Germinal center (tissue), 1 donor: ENCODE measurements at places on chromosomes 13 and 19.

- no peak for DNase-seq
These were observed 35.8 kb downstream of the LATS2 start for GRCh38 chr13:21025539-21025938.

DNA sequence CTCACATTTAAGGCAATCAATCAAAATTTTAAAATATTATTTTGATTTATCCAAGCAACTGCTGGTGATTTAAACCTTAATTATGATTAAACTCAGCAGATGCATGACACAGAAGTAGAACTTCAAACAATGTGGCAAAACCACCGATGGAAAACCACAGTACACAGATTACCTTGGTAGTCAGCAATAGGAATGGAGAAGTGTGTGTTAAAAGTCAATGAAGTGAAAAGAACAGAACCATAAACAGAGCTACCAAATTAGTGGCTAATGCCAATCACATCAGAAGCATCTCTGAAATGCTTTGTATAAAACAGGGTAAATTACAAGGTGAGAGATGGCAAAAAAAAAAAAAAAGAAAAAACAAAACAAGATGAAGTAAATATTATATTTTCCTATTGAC lies 31.2 kb downstream of the KATNAL1 start:
- peak; percentile 65 for DNase-seq

DNA sequence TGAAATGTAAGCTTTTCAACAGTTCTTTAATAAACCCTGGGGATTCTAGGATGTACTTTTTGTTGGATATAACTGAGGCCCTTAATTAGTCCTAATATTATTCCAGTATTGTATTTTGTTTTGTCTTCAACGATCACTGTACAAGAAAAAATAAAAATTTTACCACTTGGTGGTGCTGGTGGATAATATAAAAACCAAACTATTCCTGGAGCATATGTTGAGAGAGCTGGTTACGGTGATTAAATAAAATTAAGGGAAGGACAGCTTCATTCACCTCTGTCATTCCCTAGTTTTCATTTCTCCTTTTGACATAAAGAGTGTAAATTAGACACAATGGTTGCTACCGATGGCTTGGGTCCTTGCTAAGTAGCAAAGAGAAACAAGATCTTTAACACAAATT lies 598.6 kb upstream of the PCDH20 start:
- no peak for DNase-seq

DNA sequence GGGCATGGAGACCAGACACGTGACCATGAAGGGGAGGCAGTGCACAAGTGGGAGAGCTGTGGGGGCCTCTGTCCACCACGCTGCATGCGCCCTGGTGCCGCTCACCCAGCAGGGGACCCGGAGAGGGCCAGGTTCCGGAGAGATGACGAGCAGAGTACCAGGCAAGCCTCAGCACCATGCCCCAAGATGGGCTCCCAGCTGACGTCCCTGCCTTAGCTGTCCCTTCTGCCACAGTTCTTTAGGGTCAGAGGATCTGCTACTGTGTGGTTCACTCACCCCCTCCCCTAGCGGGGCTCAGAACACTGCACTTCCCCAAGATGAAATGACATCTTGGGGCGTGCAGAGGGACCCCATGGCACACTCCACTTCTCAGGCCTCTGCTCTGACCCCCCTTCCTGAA lies 9.6 kb upstream of the PRKD2 start:
- no peak for DNase-seq

GRCh38 chr19:45682908-45683307 lies 8.8 kb downstream of the SNRPD2 start:
- no peak for DNase-seq

GRCh38 chr13:43003010-43003409 lies 11.0 kb upstream of the EPSTI1 start:
- no peak for DNase-seq

GRCh38 chr19:32498648-32499200 lies 82.3 kb upstream of the PDCD5 start:
- no peak for DNase-seq

DNA sequence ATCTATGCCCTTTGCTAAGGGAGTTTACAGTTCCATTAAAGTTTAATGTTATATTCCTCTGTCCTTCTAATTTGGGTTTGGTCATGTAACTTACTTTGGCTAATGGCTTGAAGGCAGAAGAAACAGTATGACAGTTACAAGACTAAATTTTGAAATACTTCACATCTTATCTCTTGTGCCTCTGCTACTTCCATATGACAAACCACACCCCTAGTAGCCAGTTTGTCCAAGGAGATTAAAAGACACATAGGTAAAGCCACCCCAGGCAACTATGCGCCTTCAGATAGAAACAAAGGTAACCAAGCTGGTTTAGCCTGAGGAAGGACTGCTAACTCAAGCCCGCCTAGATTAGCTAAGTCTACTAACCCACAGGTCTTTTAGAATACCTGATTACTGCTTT lies 273.4 kb upstream of the MIR17HG start:
- DNase-seq, result no peak

DNA sequence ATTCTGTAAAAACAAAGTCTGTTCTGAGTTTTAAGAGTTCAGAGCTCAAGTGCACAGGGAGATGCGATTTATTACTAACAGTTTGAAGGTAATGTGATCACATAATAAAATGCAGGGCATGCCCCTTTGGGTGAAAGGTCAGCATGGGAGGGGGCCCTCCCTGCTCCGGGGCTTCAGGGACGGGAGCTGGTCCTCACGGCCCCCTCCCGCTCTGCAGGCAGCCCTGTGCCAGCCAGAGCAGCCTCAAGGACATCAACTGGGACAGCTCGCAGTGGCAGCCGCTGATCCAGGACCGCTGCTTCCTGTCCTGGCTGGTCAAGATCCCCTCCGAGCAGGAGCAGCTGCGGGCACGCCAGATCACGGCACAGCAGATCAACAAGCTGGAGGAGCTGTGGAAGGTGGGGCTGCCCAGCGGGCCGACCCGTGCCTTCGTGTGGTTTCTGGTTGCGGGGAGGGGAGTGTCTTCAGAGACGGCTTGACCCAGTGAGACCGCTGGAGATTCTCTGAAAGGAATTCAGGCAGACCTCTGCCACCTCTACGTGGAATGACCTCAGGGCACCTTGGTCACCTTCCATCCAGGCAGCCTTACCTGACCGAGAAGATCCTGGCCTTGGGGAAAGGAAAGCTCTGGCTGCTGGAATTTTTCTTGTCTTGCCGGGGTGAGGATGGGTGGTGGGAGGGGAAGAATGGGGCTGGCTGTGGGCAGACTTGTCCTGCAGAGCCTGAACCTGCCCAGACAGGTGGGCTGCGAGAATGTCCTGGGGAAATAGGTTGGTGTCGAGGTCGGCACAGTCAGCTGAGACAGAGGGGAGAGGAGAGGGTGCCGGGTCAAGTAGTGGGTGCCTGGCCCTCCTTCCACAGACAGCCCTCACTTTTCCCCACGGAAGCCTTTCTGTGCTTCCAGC lies 19.0 kb downstream of the UPF1 start:
- DNase-seq, result no peak

GRCh38 chr13:112680741-112681360 lies 9.0 kb upstream of the ATP11A start:
- DNase-seq, result no peak

DNA sequence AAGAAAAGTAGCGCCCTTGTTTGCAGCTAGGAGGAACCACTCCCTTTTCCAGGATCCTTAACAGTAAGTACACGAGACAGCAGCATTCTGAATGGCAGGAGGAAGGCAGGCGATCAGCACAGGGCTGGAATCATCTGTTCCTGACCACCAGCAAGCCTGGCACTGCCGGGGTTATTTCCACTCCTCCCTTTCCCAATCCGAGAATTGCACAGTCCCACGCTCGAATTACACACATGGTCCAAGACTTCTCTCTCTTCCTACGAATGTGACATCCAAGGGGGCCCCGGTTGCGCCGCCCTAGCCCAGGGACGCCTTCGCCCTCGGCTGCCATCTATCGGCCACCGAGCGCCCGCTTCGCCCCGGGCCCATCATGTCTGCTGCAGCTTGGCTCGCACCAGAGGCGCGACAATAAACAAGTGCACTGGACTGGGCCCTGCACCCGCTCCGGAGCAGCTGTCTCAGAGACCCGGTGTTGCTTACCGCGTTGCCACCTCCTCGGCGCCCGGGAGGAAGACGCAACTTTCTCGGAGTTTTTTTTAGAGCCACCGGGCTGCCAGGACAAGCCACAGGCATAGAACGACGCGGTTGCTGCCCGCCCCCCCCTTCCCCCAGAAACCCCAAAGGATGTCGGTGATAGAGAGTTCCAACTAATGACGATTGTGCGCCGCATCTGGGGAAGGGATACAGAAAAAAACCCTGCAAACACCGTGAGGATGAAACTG lies at the start of gene SLITRK5:
Gene SLITRK5 (plus strand): TSS at position 341 of the 722 bp plus-strand sequence. CDS start 4,018 bp downstream, outside the sequence.
- peak; percentile 46 for DNase-seq

DNA sequence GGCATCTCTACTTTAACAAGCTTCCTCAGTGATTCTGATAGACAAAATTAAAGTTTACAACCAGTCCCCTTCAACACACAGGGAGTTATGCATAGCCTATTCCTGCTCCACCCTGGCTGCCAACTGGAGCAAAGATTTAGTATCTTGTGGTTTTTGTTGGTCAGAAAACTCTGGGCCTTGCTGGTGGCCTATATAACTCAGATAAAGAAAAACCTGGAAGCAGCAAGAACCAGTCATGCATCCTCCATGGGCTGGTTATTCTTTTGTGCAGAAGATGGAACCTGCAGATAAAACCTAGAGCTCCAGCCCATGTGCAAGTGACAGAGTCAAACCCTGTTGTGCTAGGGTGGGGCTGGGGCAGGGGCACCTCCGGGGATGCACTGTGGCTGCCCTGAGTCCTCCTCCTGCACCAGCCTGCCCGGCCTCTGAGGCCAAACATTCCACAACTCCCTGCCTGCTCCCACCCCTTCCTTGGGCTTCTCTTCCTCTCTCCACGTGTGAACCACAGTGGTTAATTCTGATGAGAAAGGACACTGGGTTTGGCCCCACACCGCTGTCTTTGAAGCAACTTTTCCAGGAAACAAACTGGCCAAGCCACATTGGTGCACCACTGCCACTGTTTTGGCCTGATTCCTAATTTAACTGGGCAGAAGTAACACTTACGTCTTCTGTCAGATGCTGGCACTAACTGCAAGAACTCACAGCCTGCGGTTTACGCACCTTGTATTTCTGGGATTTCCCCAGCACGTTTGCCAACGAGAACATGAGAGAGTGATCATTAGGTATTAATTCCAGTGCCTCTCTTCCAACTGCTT lies 23.3 kb upstream of the GGACT start:
- no peak for DNase-seq

DNA sequence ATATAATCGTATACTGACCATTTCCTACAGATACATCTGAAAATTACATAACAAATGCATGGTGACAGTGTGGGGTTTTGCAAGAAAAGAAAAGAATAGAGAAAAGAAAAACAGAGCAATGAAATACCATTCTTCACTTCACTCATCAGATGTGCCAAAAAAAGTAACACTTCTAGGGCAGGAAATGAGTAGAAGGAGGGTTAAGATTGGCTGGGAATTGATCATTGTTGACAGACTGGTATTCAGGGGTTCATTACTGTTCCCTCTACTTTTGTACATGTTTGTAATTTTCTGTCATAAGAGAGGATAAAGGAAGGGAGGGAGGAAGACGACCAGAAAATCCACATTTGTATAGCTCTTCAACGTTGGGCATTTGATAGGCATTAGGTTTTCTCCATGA lies 31.5 kb downstream of the ABCC4 start:
- DNase-seq, result no peak

- no peak for DNase-seq
These were observed 41.5 kb downstream of the NFIC start for GRCh38 chr19:3407556-3408516.

DNA sequence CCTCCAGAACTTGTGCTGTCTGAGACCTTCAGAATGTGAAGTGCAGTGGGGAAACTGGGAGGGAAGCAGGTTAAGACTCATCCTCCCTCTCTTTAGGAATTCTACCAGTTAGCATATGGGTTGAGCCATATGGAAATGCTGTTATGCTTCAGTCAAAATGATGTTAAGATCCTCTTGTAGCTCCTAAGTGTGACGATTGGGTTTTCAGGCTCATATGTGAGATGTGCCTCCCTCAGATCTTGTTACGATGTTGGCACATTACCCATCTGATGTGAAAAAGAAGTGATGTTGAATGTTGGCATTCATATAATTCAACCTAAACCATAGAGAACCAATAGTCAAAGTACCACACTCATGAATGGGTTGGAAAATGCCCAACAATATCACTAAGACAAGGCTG lies 67.8 kb upstream of the IPO5 start:
- no peak for DNase-seq

- no peak for DNase-seq
These were observed 5.6 kb downstream of the CADM4 start for GRCh38 chr19:43634068-43634467.

GRCh38 chr19:21483589-21484170 lies 21.7 kb upstream of the ZNF429 start:
- peak; percentile 37 for DNase-seq

DNA sequence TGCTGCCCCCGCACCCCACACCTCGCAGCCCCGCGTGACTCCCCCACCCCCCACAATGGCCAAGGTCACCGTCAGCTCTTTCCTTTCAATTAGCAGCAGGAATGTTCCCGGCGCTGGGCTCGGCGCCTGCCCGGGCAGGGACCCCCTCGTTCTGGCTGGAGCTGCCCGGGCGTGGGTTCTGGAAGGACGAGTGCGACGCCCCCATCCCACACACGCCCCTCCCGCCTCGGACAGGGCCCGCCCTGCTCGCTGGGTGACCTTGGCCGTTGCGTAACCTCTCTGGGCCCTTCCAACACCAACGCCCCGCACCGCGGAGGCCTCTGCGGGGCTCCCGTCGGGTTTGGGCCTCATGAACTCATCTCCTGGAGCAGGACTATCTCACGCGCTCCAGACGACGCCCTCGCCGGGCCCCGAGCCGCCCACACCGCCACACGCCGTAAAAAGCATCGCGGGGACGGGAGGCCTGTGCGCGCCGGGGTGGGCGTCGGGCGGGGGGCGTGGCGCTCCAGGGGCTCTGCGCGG lies 10.3 kb downstream of the PALM start:
- no peak for DNase-seq

GRCh38 chr13:38496917-38497316 lies 147.3 kb downstream of the UFM1 start:
- DNase-seq, result no peak

- peak; percentile 34 for DNase-seq
These were observed 71.2 kb downstream of the GNG7 start for GRCh38 chr19:2631213-2631821.

DNA sequence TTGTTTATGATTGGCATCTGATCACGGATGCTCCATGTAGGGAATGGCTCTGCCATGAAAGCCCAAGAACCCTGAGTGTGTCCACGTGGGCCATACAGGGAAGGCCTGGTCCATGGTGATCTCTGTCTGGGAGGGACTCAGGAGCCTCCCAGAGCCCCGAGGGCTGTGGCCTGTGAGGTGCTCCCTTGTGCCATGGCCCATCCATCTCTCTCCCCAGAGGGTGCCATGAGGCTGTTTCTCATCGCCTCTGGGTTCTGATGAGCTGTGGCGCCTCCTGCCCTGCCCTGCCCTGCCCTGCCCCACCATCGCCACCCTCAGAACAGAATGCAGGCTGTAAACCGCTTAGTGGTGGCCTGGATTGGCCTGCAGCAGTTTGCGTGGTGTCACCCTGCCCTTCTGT lies 83.1 kb downstream of the ATP11A start:
- DNase-seq, result no peak
